ENCODE measurements at places on chromosomes 3 and 15.

DNA sequence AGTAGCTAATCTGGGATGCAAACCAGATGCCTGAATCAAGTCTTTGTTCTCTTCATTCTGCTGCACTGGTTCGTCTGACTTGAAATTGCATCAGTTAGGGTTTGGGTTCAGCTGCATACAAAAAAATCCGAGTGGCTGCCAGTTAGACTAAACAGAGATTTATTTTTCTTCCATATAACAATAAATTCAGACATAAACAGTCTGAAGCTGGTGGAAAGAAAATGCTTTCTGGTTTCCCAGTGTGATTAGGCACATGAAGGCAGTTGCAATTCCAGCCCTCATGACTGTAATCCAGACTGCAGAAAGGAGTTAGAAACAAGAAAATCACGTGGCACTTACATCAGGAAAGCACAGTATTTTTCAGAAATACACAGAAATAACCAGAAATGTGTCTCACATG is 930.7 kb downstream of the MCTP2 start:
- DNase-seq: no peak

DNA sequence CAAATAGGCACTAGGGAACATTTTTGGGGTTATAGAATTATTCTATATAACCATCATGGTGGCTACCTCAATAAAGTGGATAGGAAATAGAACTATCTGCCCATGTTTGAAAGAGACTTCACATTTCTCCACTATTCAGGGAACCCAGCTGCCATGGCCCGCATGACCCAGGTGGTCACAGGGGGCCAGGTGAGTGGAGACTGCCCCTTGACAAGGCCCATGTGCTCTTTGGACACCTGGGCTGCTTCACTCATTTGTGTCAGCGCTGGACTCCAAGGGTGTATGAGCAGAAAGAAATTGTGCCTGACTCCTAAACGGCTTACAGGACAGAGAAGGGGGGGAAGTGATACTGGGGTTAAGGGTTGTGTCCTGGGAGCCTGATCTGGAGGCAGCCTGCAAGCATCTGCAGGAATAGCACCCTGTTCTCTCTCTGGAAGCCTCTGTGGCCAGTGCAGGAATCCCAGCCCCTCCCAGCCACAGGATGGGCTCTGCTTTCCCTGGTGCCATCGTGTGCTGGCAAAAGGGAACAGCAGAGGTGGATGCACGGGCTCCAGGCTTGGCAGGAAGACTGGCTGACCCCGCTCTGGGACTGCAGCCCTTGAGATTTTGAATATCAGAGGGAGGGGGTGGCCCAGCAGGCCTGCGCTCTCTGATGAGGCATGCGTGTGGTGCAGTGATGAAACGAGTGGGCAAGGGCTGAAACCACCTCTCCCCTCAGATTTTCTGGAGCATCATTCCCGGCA is 9.1 kb upstream of the C3orf22 start:
- DNase-seq: no peak

- DNase-seq: no peak
Measured at GRCh38 chr3:37923569-37924040, 61.9 kb downstream of the CTDSPL start.

- DNase-seq: no peak
Measured at GRCh38 chr3:154764856-154765640, 315.1 kb upstream of the MME start.

- DNase-seq: no peak
Measured at GRCh38 chr15:44010089-44010488, 183.3 kb downstream of the WDR76 start.

DNA sequence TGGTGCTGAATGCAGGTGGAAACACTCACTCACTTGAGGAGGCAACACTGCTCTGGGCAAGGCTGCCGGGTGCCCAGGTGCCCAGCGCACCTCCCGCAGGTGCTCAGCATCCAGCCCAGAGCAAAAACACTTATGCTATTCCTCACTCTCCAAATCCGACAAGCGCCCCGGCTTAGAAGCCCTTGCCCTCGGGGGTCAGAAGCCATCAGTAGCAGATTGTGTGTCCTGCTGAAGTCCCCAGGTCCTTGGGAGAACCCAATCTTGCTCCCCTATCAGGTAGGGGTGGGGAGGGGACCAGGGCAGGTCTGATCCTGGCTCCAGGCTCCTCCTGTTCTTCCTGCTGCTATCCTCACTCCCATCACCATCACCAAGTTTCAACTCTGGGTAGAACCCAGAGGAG is 46.7 kb downstream of the TLE3 start:
- DNase-seq: no peak

DNA sequence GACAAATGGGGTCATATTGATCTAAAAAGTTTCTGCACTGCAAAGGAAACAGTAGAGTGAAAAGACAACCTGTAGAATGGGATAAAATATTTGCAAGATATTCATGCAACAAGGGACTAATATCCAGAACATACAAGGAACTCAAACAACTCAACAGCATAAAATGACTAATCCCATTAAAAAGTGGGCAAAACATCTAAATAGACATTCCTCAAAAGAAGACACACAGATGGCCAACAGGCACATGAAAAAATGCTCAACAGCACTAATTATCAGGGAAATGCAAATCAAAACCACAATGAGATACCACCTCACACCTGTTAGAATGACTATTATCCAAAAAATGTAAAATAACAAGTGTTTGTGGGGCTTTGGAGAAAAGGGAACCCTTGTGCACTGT is 8.8 kb downstream of the SLC12A8 start:
- DNase-seq: no peak

DNA sequence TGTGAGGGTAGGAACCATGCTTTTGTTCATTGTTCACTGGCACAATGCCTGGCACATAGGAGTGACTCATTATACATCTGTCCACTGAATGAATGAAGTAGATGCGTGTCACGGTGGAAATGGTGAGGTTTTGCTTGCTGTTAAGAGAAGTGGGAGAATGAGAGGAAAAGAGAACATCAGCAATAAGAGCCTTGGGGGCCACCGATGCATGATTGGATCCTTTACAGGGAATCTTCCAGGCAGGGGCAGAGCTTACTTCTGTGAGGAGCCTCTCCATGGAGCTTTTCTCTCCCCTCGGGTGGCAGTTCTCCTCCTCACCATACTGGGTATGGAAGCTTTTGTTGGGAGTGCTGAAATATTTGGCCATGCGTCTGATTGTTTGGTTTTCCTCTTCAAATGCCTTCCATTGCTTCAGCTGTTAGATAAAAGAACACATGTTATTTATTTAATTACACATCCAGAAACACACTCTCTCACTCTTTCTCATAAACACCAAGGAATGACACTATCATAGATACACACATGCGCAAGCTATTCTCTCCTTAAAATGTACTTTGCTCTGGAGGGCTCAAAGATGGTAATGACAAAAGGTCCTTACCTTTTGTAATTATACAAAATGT is 78.9 kb upstream of the GSK3B start:
- no peak for DNase-seq

DNA sequence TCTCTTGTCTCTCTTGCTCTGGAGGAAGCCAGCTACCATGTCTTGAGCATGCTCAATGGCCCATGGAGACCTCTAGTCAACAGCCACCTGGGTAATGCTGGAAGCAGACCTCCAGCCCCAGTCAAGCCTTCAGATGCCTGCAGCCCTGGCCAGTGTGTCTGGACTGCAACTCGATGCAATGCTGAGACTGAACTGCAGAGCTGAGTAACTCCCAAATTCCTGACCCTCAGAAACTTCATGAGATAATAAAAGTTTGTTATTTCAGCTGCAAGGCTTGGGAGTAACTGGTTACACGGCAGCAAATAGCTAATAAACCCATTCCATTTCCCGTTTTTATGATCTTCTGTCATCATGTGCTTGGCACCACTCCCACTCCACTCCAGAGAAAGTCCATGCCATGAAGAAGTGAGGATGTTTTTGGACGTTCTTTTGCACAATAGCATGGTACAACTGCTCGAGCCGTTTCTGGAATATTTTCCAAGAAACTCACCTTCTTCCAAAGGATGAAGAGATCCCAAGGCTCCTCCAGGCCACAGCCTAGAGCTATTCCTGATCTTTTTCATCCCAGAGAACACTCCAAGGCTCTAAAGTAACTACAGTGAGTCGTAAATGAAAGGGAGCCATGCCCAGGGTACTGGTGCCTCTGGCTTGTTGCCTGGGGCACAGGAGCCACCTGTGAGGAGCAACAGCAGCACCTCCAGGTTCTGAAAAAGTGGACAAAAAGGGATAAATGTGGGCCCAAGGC is 72.0 kb upstream of the KLF13 start:
- DNase-seq: no peak

DNA sequence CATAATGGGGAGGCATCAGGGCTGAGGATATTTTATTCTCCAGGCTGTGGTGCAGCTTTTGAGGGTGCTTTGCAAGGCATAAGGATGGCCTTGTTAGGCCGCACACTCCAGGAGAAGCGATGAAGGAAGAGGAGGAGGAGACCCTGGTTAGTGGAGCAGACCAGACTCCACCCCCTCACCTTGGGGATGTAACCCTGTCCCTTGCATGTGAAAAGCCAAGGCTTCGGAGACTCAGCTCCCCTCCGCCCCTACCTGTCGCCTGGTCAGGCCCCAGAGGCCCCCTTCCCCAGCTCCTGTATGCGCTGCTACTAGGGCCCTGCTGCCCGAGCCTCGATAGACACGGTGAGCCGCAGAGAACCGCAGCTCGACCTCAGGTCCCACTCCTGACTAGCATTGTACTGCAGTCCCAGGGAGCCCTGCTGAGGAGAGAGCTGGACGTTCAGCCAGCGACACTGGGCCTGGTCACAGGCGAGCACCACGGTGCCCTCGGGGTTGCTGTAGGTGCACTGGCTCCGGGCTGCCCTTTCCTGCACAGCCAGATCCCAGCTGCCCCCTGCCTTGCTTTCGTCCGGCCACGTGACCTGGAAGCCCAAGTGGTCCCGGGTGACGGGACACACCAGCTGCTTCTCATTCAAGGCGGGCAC is 10.2 kb downstream of the CPN2 start:
- DNase-seq: no peak

GRCh38 chr3:12869035-12869621 is 27.8 kb upstream of the RPL32 start:
- DNase-seq: no peak

DNA sequence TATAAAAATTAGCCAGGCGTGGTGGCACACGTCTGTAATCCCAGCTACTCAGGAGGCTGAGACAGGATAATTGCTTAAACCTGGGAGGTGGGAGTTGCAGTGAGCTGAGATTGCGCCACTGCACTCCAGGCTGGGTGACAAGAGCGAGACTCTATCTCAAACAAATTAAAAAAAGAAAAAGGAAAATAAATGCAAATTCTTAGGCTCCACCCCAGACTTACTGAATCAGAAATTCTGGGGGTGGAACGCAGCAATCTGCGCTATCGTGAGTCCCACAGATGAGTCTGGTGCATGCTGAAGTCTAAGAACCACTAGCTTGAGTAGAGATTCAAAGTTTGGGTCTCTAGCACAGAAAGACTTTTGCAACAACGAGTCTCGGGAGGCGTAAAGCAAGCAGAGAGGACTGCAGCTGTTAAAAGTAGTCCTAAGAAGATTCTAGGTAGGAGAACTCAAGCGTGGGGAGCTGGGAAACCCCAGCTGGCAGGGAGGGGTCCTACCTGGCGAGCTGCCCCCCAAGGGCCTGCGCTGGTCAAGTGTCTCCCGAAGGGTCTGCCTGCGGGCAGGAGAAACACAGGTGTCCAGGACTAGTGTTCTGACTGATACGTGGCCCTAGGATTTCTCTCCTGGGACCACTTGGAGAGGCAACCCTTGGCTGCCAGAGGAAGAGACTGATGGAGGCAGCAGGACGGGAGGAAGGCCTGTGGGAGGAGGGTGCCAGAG is 21.9 kb downstream of the CEP19 start:
- DNase-seq: no peak

DNA sequence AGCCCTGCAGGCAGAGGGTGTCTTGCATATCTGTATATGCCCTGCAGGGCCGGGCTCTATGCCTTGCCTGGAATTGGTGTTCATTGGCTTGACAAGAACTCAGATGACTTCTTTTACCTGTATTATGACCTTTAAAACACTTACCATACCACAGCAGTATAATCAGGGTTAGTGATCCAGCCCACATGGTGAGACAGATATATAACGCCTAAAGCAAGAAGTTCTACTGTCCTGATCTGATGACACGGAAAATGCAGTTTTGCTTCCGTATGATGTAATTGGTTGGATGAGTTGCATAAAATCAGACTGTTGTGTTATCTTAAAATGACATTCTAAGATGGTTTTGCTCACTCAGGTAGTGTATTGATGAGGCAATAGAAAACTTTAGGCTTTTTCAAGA is 9.4 kb downstream of the CCDC174 start:
- DNase-seq: no peak

- no peak for DNase-seq
Measured at GRCh38 chr3:39550354-39551051, 83.0 kb downstream of the MOBP start.

DNA sequence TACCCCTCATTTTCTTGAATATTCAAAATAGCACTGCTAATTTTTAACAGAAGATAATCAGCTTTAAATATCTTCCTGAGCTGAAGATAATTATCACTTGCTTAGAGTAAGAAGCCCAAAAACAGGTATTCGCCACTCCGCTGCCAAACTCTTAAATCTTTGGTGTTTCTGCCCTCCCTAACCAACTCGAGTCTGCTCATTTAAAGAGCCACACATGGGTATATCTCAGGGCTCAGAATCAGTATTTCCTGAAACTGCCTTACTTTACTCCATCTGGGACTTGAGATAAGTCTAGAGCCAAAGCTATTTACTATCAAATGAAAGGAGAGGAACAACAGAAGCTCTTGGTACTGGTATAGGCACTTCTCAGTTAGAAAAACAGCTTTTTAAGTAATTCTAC is 10.8 kb downstream of the PDCD10 start:
- no peak for DNase-seq

- no peak for DNase-seq
Measured at GRCh38 chr15:66883284-66883911, 181.4 kb downstream of the SMAD6 start.

GRCh38 chr3:108518895-108519294 is 8.5 kb upstream of the MYH15 start:
- DNase-seq: no peak

GRCh38 chr3:15722877-15723623 is 74.7 kb downstream of the ANKRD28 start:
- DNase-seq: no peak

GRCh38 chr3:104805042-104805441 is 561.7 kb upstream of the ALCAM start:
- DNase-seq: no peak

GRCh38 chr15:83613714-83614113 is 40.2 kb upstream of the ADAMTSL3 start:
- DNase-seq: no peak

- DNase-seq: no peak
Measured at GRCh38 chr3:177739461-177739860, 542.2 kb upstream of the TBL1XR1 start.

DNA sequence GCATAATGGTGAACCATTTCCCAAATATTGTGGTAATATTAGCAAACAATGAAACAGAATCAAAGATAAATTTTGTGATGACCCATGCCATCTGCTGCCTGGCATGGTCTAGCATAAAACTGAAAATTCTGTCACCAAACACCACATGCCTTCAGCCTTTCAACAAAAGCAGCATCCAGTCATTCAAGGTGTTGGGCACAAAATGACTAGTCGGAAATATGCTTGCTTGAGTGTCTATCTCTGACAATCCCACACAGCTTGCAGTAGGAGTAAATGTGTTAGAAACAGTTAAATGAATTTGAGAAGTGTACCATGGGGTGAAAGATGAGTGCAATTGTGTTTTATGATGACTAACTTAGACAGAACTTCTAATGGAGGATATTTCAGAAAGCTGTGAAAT is 61.7 kb upstream of the CDIN1 start:
- DNase-seq: no peak

Data from activated CD8-positive, alpha-beta memory T cell treated with anti-CD3 and anti-CD28 coated beads for 1 hour (primary cell).